Activated T-cell treated with anti-CD3 and anti-CD28 coated beads, Interleukin-2, amount 50 U/mL, for 48 hours (primary cell): ENCODE measurements at places on chromosomes 3 and 15.
A peak's percentile ranks its signal among the peaks of the same experiment; 100 is the strongest.

DNA sequence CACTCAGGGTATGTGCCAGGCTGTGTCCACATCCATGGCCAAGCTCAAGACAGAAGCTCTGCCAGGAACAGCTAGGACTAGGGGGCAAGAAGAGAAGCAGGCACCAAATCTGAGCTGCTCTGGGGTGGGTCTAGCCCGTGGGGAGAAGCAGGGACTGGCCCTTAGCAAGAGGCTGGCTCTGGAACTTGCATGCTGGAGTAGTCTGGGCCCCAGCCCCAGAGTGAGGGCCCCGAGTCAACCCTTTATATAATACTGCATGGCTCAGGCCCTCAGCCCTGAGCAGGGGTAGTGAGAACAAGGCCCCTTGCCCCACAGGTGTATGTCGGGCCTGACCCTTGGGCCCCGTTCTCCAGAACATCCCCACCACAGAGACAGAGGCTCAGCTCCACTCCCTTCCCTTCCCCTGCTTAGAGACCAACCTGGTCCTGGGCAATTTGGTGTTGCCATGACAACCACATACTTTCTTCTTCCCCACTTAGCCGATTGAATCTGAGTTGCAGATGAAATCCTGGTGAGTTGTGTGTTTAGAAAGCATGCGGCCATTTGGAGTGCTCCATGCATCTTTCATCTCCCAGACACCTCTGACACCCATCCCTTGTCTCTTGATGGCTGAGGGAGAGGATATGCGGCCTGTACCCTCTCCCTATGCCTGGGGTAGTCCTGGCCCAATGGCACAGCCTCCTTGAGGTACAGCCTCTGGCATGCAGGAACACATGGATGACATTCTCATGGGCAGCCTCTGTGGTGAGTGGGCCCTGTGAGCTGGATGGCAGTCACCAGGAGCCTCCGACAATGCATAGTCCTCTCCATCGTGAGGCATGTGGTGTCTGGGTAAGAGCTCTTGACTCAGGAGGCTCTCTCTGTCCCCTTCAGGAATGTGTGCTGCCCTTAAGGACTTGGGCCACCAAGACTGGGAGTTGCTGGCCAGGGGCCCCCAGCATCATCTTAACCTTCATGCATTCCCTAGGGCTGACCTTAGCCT lies 29.2 kb upstream of the SFMBT1 start:
- no peak for DNase-seq

- DNase-seq, result no peak
Observed at GRCh38 chr3:113169891-113170452, 41.4 kb upstream of the BOC start.

DNA sequence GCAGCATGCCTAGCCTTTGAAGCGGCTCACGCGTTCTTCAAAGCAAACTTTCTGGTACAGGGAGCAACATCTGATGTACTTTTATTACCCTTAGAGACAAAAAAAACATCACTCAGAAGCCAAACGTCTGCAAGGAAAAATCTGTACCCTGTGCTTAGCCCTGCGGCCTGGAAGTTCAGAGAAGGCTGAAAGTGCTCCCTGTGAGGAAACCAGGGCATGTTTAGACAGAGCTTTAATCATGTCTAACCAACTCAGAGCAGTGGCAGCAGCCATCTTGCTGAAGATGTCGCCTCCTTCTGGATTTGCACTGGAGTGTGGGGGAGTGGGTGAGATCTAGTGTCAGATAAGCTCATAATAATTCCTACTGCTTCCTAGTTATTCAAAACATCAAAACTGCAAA lies 170.4 kb downstream of the P3H2 start:
- no peak for DNase-seq

DNA sequence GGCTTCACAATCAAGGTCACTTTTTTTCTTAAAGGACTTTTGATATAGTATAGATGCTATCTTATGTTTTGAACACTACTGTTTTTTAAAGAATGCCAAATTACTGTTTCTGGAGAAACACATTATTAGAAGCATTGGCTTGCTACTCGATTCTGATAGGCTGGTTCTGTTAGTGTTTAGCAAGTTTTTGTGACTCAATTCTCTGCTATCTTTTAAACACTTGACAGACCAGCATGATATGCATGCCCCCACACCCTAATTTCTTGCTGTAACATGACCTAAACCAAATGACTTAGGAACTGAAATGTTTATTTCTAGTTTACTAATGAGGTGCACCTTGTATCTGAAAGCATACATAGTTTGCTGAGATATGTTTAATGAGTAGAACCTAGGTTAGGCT lies 5.5 kb upstream of the IL20RB start:
- no peak for DNase-seq

- no peak for DNase-seq
Observed at GRCh38 chr3:8854656-8855055, 85.2 kb upstream of the OXTR start.

DNA sequence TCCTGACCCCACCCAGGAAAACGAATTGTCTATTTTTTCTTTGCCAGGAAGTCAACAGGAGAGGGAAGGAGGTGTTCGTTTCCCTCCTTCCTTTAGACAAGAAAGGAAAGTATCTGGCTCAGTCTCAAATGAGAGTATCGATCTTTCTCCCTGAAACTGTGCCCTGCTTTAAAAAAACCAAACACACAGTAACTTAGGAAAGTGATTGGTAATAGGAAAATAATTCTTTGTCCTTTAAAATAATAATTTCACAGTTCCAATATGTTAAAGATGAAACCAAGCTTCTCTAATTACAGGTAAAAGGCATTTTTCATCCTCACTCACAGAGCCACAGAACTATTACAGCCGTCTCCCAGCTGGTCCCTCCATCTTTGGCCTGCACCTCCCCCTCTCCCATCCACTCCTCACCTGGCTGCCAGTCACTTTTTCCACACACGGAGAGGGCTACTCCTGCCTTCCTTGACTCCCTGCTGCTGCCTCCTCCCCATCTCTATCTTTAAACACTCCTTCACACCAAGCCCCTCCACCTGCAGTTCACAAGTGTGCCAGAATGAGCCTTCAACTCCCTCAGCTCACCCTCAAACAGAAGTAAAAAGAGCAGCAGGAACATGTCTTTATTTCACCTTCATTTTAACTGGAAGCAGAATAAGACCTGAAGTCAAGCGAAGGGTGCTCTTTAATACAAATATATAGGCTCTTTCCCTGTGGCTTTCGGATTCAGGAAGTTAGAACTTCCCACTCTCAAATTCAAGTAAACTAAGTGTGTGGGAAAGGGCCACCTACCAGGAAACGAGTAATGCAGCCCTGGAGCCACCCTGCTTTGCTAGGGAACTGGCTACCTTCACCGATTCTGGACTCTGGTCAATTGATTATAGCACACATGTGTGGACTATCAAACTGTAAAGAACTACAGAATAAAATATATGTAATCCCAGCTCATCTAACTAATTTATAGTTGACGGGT lies 116.4 kb downstream of the SENP2 start:
- no peak for DNase-seq

DNA sequence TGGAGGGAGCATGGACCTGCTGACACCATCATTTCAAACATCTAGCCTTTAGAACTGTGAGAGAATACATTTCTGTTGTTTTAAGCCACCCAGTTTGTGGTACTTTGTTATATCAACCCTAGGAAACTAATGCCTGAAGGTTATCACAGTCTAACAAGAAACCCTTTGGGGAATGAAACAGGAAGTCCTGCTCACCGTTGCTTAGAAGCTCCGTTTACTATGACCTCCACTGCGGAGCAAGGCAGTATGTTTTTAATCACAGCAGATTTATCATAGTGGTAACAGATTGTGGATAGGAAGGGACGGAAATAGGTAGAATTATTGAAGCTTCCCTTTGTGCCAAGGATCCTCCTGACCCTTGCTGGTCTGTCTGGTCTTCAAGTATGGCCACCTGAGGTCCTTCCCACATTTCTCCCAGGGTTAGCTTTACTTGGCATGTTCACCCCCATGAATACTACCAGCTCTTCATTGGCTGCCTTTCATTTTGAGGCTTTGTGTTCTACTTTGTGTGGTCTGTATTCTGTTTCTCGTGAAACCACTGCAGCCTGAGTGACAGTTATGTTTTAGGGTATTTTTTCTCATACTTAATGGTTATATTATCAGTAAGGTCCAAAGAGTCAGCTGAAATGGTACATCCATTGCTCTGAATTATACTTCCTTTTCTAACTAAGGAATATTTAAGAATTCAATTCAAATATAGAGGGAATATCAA lies 201.6 kb downstream of the CHST2 start:
- DNase-seq, result no peak

DNA sequence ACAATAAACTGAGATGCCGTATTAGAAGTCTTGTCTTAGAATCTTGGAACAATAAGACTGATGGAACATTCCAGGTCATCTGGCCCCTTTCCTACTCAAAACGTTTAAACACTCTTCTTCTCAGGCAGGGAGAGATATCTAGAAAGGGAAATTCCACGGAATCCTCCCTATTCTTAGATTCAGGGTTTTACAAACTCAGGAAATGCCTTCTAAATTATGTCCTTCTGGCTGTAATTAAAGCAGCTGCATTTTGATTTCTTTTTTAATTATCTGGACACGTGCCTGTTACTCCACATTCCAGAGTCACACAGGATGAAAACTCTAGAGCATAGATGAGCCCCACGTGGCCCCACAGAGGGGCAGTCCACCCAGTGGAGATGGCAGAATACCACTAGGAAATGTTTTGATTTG lies 41.5 kb upstream of the MTMR10 start:
- no peak for DNase-seq

- no peak for DNase-seq
Observed at GRCh38 chr3:43852066-43852465, 161.3 kb downstream of the ABHD5 start.

GRCh38 chr15:62067448-62068044 lies 769 bp downstream of the C2CD4A start:
- DNase-seq, result peak; percentile 60

DNA sequence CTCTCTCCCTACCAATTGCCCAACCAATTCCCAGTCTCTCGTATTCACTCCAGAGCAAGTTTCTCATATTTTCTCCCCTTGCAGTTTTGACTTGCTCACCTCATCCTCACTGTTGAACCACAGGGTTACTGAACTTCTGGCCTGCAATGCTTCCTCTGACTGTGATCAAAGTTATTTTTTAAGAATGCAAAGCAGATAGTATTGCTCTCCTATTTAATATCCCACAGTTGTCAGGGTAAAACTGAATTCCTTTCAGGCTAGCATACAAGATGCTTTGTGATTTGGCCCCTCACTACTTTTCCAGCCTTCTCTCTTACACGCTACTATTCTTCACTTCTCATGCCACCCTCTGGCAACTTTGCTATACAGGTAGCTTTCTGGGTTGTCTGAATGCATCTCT lies 80.9 kb downstream of the LRRFIP2 start:
- no peak for DNase-seq

DNA sequence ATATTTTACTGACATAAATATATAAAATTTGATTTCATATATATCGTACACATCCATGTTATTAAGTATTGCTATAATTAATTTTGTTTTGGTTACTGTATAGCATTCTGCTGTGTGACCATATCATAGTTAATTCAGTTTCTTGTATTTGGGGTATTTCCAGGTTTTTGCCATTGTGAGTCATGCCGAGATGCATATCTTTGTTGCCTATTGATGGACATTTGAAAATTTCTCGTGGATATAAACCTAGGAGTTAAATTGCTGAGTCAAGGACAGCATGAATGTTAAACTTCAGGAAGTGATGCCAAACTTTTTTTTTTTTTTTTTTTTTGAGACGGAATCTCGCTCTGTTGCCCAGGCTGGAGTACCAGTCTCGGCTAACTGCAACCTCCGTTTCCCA lies 33.7 kb upstream of the GPR171 start:
- no peak for DNase-seq

- DNase-seq, result no peak
Observed at GRCh38 chr3:31629054-31629453, 96.3 kb downstream of the STT3B start.

DNA sequence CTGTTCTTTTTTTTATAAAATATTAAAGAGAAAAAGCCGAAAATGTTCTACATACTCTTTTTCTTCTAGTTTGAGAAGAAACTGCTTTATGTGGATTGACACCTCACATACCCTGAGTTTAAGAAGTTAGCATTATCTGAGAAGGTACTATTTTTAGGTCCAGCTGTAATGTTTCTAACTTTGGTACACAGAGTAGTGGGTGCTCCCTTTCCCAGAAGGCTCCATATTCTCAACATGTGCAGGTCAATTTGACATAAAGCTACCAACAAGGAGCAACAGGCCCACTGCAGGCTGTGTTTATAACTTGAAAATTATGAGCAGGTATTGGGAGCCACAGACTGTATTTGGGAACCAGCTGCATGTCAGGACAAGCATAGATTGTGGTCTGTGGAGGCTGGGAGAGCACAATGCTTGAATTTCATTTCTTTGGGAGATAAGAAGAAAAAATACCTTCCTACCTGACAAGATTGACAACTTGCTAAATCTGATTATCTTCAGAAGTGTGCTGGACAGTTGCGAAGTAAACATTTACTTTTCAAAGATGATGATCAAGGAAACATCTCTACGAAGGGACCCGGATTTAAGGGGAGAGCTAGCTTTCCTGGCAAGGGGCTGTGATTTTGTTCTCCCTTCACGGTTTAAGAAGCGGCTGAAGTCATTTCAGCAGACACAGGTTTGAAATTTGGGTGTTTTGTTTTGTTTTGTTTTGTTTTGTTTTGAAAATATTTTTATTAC lies 57.2 kb downstream of the PPP2R3A start:
- DNase-seq, result no peak

DNA sequence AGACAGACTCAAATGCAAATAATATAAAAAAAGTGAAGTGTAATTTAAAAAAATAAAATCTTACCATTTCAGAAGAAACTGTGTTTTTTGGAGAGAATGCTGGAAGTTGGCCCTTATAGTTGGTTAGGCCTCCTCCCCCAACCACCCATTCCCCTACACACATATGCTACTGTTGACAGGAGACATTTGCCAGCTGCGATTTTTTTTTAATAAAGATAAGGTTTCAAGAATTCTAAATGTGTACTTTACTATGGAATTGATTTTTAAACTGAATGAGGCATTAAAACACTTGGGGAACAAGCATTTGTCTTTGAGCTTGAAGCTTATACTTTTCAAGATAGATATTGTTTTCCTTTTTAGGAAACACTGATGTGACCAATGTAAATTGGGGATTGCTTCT lies 4.4 kb upstream of the SSR3 start:
- no peak for DNase-seq

GRCh38 chr3:113533534-113533892 lies 1.2 kb downstream of the SIDT1 start:
- no peak for DNase-seq

DNA sequence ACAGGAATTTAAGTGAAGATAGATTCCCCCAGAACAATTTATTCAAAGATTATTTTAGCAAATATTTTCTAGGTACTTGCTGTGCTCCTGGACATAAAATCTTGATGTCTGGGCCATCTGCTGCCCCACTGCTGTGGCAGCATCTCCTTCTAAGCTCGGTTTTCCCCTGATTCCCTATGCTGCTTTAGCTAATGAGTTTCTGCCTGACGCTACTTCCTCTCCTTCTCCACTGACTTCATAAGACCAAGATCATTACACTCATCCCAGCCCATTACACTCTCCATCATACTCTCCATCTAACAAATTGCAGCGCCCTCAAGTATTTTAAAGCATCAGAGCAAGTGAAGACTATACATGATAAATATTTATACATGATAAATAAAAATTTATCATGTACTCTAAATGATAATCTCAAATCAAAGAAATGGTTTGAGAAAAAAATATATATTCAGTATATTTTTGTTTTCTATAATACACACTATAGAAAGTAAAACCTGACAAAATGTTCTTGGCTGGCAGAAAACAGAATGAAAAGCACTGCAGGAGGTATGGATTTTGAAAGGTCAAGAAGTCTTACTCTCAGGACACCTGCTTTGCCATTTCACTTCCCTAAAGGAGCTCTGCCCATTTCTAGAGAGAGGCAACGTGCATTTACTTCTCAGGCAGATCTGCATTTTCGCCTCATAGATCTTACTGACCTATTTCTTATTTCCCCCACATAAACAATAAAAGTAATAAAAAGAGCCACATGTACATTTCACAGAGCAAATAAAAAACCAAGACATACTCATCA lies 232.0 kb downstream of the KCNMB2 start:
- no peak for DNase-seq
